ENCODE measurements at places on chromosomes 4 and X.

DNA sequence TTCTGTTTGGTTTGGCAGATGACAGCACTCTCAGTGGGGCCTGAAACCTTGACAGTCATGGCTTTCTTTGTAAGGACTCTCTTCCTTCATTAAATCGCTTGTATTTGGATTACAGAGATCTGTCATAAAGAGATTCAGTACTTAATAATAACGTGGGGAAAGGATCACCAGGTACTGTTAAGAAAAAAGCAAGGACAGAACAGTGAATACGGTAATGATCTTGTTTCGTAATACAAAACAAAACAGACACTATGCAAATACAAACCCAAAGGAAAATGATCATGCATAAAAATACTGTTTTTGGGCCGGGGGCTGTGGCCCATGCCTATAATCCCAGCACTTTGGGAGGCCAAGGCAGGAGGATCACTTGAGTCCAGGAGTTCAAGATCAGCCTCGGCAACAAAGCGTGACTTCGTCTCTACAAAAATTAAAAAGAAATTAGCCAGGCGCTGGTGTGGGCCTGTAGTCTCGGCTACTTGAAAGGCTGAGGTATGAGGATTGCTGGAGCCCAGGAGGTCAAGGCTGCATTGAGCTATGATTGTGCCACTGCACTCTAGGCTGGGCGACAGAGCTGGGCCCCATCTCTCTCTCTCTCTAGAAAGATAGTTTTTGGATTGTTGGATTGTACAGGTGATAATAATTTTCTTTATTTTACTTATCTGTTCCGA is 64.6 kb downstream of the TRAPPC11 start:
- H3K27me3 ChIP-seq, result no peaks in the 10 kb centered on the region
- DNase-seq, result no peak
- peaks cover 7% of the 10 kb centered on the region for H3K4me1 ChIP-seq
- no peaks in the 10 kb centered on the region for H3K36me3 ChIP-seq

DNA sequence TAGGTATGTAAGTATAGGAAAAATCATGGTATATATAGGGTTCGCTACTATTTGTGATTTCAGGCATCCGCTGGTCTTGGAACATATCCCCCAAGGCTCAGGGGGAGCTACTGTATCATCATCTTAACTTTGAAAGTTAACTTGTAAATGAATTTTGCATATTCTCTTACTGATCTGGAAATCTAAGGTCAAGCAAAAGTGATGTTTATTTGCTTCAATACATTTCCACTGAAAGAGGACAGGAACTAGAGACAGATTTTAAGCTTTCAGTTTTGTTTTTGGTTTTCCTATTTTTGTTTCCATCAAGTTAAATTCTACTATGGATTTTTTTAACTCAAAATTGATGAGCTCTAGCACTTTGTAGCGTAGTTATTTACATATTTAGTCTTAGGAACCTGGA is 56.2 kb downstream of the NAF1 start:
- H3K27ac ChIP-seq, result no peak overlapping the region
- H3K4me1 ChIP-seq, result peaks cover 4% of the 10 kb centered on the region
- no peaks in the 10 kb centered on the region for H3K36me3 ChIP-seq
- DNase-seq, result no peak

DNA sequence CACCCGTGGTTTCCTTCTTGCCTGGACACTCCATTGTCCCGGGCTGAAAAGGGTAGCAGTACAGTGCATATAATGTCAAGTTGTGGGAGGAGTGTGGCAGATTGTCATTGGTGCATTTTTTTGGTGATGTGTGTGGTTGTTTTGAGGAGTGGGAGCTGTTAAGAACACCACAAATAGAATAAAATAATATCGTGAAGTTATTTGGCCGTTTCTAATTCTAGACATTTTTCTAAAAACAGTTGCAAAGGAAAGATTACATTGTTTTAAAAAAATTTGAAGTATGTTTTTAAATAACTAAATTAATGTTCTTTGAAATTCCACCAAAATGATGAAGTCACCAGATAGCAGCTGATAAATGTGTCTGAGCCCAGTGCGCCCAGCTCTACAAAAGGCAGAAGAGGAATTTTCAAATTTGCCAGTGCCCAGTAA is 1.3 kb downstream of the PKD2 start:
- H3K27ac ChIP-seq, result no peak overlapping the region
- no peaks in the 10 kb centered on the region for H3K27me3 ChIP-seq
- H3K4me1 ChIP-seq, result peaks cover 12% of the 10 kb centered on the region
- H3K36me3 ChIP-seq, result no peaks in the 10 kb centered on the region

- no peak overlapping the region for H3K27ac ChIP-seq
- H3K4me1 ChIP-seq, result peaks cover 5% of the 10 kb centered on the region
- DNase-seq, result no peak
- no peak overlapping the region for H3K4me3 ChIP-seq
These were observed 3.9 kb upstream of the MFAP3L start for GRCh38 chr4:170030121-170030520.

DNA sequence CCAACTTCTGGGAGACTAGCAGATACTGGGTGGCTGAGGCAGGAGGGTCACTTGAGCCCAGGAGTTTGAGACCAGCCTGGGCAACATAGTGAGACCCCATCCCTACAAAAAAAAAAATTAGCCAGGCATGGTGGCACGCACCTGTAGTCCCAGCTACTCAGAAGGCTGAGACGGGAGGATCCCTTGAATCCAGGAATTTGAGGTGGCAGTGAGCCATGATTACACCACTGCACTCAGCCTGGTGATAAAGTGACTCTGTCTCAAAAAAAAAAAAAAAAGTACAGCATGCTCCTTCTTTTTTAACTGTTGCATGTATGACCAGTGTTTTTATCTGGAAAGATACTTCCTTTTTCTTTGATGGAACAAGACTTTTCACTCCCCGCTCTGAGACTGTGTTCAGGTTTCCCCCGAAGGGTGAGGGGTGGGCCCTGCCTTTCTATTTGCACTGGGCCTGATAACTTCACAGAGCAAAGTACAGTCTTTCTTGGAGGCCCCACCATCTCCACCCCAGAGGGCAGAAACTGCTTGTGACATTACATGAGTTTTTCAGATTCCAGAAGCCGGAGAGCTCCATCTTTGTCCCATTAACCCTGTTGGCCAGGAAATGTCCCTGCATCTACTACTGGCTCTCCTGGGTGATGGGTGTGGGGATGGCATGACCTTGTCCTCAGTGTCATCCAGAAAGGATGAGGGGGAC is 35.2 kb downstream of the NYX start:
- no peaks in the 10 kb centered on the region for H3K4me1 ChIP-seq
- no peaks in the 10 kb centered on the region for H3K36me3 ChIP-seq
- no peaks in the 10 kb centered on the region for H3K27me3 ChIP-seq
- H3K27ac ChIP-seq, result no peak overlapping the region

- H3K36me3 ChIP-seq, result no peaks in the 10 kb centered on the region
- H3K27ac ChIP-seq, result no peak overlapping the region
- no peak for DNase-seq
- H3K27me3 ChIP-seq, result no peaks in the 10 kb centered on the region
- H3K4me3 ChIP-seq, result no peak overlapping the region
These were observed 103.6 kb downstream of the GUCY2F start for GRCh38 chrX:109378281-109378680.

DNA sequence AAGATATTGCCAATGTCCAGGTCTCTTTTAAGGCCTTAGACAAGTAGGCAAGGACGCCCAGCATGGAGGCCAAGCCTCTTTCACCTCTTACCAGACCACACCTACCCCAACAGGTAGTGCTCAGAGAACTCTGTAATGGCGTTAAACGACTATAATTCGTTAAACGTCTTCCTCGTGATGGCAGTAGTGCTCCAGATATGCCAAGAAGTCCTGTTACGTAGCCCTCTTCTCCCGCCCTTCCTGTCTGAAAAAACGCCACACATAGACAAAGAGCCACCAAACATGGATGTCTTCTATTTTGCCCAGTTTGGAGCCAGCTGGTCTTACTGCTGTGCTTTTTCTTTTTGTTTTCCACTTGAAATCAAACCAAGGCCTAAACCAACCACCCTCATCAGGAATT is 190.7 kb downstream of the OR13H1 start:
- H3K27me3 ChIP-seq, result no peaks in the 10 kb centered on the region
- no peak overlapping the region for H3K4me3 ChIP-seq
- peak; percentile 93 for DNase-seq
- peaks cover 2% of the 10 kb centered on the region for H3K4me1 ChIP-seq
- H3K27ac ChIP-seq, result no peak overlapping the region

DNA sequence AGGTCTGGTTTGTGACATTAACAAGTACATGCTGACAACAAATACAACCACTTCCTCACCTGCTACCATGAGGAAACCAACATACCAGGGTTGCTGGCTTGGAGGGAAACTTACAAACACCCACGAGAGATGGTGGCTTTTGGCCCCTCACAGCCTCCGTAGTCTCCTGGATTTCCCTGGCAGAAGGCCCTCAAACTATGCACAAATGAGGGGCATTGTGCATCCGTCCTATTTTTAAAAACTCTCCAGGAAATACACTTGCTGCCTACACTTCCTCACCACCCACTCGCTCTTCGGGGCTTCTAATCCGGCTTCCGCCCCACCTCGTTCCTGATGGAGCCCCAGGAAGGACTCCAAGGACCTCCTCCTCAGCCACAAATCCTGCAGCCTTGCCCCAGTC is 355.0 kb upstream of the GATB start:
- H3K36me3 ChIP-seq, result no peaks in the 10 kb centered on the region
- H3K4me1 ChIP-seq, result peaks cover 3% of the 10 kb centered on the region
- DNase-seq, result no peak
- H3K27ac ChIP-seq, result no peak overlapping the region

GRCh38 chr4:99436976-99437722 is 2.0 kb upstream of the ADH7 start:
- H3K27me3 ChIP-seq, result no peaks in the 10 kb centered on the region
- no peaks in the 10 kb centered on the region for H3K4me1 ChIP-seq
- no peak for DNase-seq
- H3K36me3 ChIP-seq, result no peaks in the 10 kb centered on the region
- H3K4me3 ChIP-seq, result no peak overlapping the region

- H3K27ac ChIP-seq, result peak overlapping the region; percentile 71
- H3K36me3 ChIP-seq, result no peaks in the 10 kb centered on the region
- H3K4me1 ChIP-seq, result peaks cover 3% of the 10 kb centered on the region
These were observed 627 bp upstream of the HSD17B11 start for GRCh38 chr4:87391576-87392054.

DNA sequence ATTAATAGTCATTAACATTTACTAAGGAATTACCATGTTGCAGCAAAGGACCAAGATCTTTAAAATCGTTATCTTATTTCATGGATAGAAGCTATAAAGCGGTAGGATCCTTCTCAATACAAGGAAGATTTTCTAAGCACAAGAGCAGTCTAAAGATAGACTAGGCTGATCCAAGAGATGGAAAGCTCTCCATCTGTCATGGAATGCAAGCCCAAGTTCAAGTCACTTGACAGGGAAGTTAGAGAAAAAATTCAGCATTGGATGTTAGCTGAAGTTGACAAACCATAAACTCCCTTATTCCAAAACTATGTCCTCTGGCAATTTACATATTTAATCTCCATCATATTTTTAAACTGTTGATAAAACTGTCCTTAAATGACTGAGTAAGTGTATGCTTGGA is 177.7 kb downstream of the LDB2 start:
- no peak overlapping the region for H3K4me3 ChIP-seq
- H3K36me3 ChIP-seq, result no peaks in the 10 kb centered on the region
- H3K4me1 ChIP-seq, result no peaks in the 10 kb centered on the region
- DNase-seq, result no peak
- H3K27ac ChIP-seq, result no peak overlapping the region

DNA sequence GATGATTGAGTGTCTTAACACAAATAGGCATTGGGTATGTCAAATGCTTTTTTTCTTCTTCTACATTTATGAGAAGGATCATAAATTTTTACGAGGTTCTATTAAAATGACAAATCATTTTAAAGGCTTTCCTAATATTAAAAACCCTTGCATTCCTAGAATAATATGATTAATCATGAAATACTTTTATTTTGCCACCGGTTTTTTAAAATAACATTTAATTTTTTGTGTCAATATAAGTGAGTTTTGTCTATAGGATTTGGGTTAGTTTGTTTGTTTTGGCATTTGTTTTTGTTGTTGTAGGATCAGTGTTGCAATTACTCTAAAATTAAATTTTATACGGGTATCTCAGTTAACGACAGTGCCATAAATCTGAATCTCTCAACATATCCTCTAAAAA is 169.7 kb upstream of the STK26 start:
- H3K36me3 ChIP-seq, result no peaks in the 10 kb centered on the region
- no peaks in the 10 kb centered on the region for H3K4me1 ChIP-seq
- DNase-seq, result no peak
- H3K4me3 ChIP-seq, result no peak overlapping the region

- no peaks in the 10 kb centered on the region for H3K27me3 ChIP-seq
- H3K27ac ChIP-seq, result no peak overlapping the region
- H3K4me1 ChIP-seq, result no peaks in the 10 kb centered on the region
- H3K4me3 ChIP-seq, result no peak overlapping the region
These were observed 7.2 kb upstream of the MPP1 start for GRCh38 chrX:154812341-154813101.

- no peak for DNase-seq
- no peaks in the 10 kb centered on the region for H3K36me3 ChIP-seq
- H3K4me3 ChIP-seq, result no peak overlapping the region
These were observed 449.8 kb upstream of the AR start for GRCh38 chrX:67094061-67094460.

GRCh38 chrX:124113621-124114600 is 152.4 kb downstream of the STAG2 start:
- H3K27ac ChIP-seq, result no peak overlapping the region
- H3K36me3 ChIP-seq, result no peaks in the 10 kb centered on the region
- H3K4me3 ChIP-seq, result no peak overlapping the region
- H3K27me3 ChIP-seq, result no peaks in the 10 kb centered on the region
- no peaks in the 10 kb centered on the region for H3K4me1 ChIP-seq
- no peak for DNase-seq

All from GM12878 (cell line).